Peyer's patch (tissue), 4 donors: ENCODE measurements at places on chromosomes 7 and 10.

DNA sequence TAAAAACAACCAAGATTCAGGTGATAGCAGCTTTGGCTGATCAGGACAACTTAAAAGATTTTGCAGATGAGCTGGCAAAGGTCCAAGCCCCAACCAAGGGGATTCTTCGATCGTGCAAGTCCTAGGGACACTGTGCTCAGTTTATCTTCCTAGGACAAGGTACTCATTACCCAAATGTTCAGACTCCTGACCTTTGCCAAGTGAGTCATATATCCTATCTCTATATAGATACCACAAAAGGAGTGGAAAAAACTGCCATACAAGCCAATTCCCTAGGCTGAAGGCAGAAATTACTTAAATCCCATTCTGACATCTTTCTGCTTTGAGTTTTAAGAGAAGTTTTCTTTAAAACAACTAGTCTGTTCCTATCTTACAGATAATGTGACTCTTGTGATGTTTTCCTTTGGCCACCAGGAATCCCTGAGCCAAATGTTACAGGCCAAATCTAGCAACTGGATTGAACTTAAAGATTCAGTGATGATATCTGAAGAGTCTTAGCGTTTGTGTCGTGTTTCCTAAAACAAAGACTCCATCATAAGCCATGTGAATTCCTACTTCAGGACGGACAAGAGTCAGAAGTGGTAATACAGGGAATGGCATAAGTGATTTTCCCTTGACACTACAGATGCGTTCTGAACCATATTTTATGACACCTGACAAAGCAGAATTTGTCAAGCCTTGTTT is 142.6 kb upstream of the ASAH2 start:
- no peak for DNase-seq

- DNase-seq, result no peak
These were observed 101.2 kb upstream of the STEAP1 start for GRCh38 chr7:90053094-90053493.

DNA sequence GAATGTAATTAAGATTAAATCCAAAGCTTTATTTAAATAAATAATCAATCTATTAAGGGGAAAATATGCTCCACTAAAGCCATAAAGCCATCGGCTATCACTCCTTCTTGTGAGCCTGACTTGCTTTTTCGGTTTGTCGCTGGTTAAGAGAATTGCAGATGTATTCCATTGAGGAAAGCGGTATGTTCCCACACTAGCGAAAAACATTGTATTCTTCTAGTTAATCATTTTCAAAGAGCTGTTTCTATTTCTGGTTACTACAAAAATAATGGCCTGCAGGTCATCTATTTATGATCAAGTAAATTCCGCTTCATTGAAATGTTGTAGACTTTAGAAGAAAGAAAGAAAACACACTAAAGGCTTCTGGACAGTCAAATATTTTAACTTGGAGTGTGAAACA is 173.4 kb downstream of the CACNB2 start:
- no peak for DNase-seq

DNA sequence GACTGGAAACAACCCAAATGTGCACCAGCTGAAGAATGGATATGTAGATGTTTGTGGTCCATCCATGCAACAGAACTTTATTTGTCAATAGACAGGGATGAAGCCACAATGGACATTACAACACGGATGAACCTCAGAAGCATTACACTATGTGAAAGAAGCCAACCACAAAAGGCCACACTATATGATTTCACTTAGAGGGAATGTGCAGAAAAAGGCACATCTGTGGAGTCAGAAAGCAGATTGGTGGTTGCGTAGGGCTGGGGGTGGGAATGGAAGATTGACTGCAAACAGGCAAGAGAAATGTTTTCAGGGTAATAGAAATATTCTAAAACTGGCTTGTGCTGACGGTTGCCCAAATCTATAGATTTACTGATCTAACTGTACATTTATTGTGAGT is 34.3 kb upstream of the WASHC2A start:
- no peak for DNase-seq

- DNase-seq, result no peak
These were observed 24.8 kb downstream of the JCAD start for GRCh38 chr10:30034433-30035137.

DNA sequence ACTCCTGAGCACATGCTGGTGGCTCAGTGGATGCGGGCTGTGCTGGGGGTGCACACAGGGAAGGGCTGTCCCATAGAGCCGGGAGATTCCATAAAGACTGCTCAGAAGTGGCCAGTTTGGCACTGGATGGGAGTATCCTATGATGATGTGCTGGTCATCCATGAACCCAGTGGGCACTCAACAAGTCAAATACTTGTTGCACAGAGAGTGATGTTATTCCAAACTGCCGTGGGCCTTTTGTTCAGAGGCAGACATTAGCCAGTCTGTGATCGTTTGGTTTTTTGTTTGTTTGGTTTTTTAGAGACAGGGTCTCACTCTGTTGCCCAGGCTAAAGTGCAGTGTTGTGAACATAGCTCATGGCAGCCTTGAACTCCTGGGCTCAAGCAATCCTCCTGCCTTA is 30.9 kb upstream of the SAMD8 start:
- no peak for DNase-seq

GRCh38 chr10:34730726-34731125 is 84.4 kb downstream of the PARD3 start:
- DNase-seq, result no peak

- DNase-seq, result peak; percentile 41
These were observed at the start of gene AEBP1 for GRCh38 chr7:44103923-44104859. Gene AEBP1 (plus strand): TSS chr7:44104345. CDS start chr7:44104666, 321 bp downstream.

DNA sequence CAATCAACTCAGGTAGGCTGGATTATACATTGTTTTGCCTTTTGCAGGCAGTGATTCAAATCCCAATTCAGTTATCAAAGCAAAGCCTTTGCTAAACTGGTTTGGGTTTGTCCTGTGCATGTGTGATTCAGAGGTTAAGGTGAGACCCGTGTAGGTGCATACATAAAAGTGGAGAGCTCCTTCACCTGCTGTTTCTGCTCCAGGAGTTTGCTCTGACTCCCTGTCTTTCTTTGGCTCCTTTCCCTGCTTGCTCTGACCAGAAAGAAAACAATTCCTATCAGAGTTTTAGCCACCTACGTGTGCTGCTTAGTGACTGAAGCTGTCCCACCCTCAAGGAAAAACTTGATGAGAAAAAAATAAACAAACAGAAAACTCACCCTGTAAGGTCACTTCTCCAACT is 101.1 kb downstream of the TPST1 start:
- no peak for DNase-seq

- no peak for DNase-seq
These were observed 14.0 kb downstream of the SCRN1 start for GRCh38 chr7:29975561-29975960.

GRCh38 chr10:56266120-56266519 is 94.9 kb downstream of the ZWINT start:
- no peak for DNase-seq

DNA sequence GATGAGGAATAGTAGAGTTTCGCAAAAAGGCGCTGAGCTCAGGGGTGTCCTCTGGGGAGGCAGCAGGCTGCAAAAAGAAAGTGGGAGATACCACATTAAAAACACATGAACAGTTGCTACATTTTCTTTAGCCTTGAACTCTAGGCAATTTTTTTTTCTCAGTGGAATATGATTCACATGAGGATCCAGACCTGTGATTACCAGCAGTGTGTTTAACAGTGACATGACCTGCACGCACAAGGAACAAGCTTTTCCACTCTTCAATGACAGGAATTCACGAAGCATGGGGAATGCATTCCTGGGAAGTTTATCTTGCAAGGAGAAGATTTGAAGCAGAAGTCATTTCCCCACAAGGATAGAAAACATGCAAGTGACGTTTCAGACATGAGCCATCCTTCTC is 161.6 kb downstream of the ITGA8 start:
- no peak for DNase-seq

GRCh38 chr10:79392020-79392398 is 44.7 kb downstream of the PPIF start:
- no peak for DNase-seq

- no peak for DNase-seq
These were observed 8.6 kb downstream of the SCIN start for GRCh38 chr7:12578930-12579640.

DNA sequence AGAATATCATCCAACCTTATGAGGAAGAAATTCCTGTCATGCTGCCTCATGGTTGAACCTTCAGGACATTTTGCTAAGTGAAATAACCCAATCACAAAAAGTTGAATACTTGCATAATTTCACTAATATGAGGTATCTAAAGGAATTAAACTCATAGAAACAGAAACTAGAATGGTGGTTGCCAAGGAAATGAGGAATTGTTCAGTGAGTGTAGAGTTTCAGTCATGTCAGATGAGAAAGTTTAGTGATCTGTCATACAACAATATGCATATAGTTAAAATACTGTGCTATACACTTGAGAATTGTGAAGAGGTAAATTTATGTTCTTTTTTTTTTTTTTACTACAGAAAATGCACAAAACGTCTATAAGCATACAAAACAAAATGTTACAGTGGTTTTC is 60.7 kb downstream of the R3HCC1L start:
- no peak for DNase-seq

DNA sequence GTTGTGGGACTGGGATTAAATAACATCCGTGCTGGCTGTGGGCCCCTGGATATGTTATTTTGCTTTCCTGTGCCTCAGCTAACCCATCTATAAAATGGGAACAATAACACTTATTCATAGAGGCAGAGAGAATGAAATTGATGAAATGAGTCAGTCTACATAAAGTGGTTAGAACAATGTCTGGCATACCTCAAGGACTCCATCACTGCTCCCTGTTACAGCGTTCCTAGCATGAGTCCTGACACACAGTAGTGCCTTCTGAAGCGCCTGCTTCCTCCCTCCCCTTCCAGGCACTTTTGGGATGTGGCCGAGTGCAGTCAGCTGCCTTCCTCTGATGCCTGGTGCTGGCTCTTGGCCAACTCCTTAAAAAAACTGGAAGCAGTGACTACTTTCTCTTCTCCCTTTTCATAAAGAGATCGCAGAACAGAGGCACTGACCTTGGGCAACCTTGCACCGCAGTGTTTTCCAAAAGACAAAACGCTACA is 108.4 kb upstream of the ZMIZ1 start:
- no peak for DNase-seq

DNA sequence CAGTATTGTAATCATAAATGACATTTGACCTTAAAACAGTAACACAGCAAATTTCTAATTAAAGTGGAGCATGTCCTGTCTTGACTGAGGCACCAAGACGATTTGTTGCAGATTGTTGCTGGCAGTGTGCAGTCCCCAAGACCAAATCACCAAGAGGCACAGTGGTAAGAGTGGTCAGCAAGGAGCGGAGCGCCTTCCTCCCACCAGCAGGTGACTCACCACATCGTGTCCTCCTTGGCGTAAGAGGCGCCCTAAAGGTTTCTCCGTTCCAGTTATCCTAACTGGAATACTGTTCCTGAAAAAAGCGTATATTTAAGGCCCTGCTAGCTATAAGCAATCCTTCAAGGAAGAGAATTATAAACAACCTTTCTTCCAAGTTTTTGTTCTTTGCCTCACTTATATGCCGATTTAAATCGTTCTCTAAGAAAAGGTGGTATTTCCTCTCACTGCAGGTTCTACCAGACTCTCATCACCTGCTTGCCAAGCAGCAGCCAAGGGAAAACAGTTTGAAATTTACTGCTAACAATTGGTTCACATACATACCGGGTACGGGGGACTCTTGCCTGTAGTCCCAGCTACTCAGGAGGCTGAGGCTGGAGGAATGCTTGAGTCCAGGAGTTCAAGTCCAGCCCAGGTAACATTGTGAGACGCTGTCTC is 10.7 kb upstream of the REPIN1 start:
- no peak for DNase-seq

DNA sequence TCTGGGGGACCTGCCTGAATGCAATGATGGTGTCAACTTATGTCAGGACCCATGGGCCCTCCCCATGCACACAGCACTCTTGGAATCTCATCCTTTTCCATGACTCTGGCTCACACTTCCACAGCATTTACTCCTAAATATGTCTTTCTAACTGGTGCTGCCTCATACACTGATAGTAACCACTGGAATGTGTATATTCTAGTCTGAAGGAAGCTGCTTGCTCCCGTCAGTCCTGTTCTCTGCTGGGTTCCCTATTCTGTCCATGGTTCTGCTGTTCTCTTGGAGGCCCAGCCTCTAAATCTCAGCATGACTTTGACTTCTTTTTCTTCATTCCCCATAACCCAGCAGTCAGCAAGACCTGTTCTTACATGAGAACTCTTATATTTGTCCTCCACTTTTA is 1055.1 kb downstream of the KCNMA1 start:
- DNase-seq, result no peak

DNA sequence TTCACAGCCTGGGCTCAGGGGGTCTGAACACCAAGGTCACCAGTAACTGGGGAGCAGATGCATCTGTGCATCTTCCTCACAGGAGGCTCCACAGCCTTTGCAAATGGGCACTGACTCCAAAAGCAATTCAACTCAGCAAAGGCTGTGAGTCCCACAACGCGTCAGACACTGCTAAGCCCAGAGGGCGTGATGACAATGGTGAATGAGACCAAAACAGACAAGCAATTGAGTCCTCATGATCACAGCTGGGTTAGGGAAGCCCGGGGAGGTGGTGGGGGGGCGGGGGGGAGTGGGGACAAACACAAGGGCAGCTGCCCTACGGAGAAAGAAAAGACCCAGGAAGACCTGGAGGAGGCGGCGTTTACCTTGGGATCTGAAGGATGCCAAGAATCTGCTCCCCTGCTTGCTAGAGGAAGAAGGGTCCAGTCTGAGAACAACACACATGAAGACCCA is 61.6 kb upstream of the RNF32 start:
- DNase-seq, result no peak

- DNase-seq, result peak; percentile 82
These were observed 31.1 kb downstream of the RBM17 start for GRCh38 chr10:6119962-6120361.

DNA sequence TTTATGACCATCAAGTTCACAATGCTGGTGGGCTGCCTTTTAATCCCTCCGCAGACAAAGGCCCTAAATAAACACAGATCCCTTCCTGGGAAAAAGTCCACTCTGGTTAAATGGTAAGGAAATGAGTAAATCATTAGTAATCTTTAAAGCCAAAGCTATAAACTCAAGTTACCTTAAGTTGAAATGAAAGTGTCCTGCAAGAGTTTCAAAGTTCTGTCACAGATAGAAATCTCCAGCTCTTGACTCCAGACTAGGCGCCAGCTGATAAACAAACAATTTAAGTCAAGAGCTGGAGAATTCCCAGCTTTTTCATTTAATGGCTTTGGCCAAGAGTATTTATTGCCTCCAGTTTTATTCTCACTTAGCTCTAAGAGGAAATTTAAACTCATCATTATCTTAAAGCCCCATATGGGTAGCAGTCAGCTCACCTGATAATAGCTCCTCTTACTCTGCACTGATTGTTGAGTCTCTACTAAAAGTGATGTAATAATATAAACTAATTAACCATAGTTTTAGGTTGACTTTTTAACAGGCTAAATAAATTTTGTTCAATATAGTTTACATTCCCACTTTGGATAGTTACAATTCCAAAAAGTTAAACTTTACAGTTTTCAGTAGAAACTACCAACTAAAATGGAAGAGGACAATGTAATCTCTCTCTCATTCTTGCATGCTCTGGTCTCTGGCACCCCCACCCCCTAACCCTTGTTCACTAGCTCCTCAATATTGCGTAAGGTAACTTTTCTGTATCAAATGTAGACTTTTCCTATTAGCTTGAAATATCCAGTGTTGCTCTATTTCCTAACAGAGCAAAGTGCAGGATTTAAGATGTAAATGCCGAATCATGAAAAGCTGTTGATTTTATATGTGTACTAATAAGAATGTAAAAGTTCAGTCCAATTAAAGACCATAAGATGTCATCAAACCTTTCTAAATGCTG is 56.1 kb downstream of the HIBADH start:
- DNase-seq, result no peak

GRCh38 chr7:101746314-101746713 is 71.1 kb upstream of the CUX1 start:
- DNase-seq, result no peak
